ENCODE measurements at places on chromosomes 16 and 17. TPM values are rescaled to one million over a fixed set of nuclear protein-coding genes. Genes with fewer than 3 reads are reported as not detected.

The ADAM11 gene
- polyA plus RNA-seq = 0.59 TPM

The ASGR2 gene
- polyA plus RNA-seq = 1.00 TPM

The CD300LG gene
- 0.48 TPM for polyA plus RNA-seq

The MMP15 gene
- 2.5 TPM for polyA plus RNA-seq
